ENCODE measurements at places on chromosomes 2 and 18.

DNA sequence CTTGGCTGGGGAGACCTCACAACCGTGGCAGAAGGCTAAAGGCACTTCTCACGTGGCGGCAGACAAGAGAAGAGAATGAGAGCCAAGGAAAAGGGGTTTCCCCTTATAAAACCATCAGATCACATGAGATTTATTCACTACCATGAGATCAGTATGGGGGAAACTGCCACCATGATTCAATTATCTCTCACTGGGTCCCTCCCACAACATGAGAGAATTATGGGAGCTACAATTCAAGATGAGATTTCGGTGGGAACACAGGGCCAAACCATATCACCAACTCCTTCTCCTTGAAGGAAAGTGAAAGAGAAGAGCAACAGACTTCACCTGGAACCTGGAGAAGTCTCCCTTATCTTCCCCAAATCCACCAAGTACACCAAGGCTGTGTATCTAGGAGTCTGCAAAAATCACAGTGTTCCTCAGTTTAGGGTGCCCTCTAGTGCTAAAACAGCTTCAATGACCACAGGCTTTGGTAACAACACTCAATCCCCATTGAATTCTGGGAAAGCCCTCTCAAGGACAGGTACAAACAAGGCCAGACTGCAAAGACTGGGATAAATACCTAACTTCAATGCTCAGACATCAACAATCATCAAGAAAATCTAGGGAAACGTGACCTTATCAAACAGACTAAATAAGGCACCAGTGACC lies 148.8 kb upstream of the SRD5A2 start:
- DNase-seq = no peak

- DNase-seq = no peak
Measured at GRCh38 chr2:198545411-198545810, 741.0 kb downstream of the PLCL1 start.

- DNase-seq = no peak
Measured at GRCh38 chr2:233974530-233975071, 57.4 kb downstream of the TRPM8 start.

- DNase-seq = no peak
Measured at GRCh38 chr2:219612577-219613286, 14.7 kb upstream of the SLC4A3 start.

GRCh38 chr2:102438578-102438977 lies 15.6 kb downstream of the IL18RAP start:
- DNase-seq = no peak

- DNase-seq = no peak
Measured at GRCh38 chr2:39411181-39411944, 25.7 kb downstream of the MAP4K3 start.

DNA sequence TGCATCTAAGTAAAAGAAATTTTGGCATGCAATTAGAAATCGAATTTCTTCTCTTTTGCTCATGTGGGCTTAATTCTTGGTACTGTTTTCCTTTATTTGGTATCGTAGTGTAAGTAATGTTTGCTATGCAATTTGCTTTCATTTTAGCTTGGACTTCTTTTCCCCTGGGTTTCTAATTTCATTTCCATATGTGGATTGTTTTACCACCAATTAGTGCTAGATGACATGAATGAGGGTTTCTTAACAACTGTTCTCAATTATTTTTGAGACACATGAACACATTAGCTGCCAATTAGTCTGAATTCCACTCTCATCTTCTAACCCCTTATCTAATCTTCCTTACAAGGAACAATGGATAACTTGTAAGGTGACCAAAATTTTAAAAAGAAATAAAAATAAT lies 1047.2 kb upstream of the PIK3C3 start:
- no peak for DNase-seq

GRCh38 chr2:172106108-172106961 lies 3.6 kb upstream of the DLX2 start:
- DNase-seq = no peak

DNA sequence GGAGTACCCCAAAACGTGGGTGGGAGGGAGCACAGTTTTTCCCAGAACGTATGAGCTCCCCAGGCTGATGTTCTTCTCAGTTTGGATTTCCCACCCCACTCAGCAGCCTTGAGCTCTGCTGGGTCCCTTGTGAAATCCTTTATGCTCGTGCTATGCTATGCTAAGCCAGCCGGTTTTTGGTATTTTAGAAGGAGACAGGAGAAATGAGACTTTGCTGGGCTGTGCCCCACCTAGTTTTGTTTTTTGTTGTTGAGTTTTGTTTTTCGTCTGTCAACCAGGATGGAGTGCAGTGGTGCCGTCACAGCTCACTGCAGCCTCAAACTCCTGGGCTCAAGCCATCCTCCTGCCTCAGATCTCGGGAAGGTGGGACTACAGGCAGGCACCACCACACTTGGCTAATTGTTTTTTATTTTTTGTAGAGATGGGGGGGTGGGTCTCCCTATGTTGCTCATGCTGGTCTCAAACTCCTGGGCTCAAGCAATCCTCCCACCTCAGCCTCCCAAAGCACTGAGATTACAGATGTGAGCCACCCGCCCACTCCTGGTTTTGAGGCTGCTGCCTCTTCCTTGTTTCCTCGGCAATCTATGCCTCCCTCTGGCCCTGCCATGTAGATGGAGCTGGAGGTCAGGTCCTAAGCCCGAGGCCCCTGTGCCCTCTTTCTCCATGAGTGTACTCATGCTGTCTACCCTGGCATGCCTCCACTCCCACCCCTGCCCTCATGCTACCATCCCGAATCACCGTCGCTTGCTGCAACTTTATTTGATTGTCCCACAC lies 17.5 kb upstream of the MGAT4A start:
- DNase-seq = no peak

DNA sequence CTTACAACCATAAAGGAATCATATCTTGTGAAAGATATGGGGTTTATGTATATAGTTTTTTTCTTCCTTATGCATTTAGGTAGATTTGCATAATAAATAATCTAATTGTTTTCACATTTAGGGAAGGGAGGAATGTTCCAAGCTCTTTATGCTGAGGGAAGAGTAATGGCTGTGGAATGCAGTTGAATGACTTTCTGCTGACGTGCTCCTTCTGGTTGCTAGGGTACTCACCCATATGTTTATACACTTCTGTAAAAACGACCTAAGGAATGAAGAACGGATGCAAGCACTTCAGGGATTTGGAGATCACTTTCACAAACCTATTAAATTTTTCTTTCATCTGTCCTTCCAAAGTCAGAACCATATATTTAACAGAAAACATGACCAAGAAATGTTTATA lies 29.2 kb upstream of the PPP4R1 start:
- no peak for DNase-seq

DNA sequence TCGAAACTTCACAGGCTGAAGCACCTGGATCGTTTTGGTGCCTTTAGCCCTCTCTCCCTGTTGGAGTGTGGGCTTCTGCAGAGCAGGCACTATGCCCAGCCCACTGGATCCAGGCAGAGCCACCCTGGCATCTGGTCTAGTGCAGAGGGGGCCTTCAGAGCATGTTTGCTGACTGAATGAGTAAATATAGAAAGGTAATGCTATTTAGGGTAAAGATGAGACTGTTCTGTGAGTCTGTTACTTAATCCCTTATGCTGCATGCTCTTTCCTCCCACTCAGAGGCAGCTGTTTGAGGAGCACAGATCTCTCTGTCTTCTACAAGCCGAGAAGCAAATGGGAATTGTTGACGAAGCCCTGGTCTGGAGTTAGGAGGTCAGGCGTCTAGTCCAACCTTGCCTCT lies 130.2 kb downstream of the RGPD3 start:
- no peak for DNase-seq

- no peak for DNase-seq
Measured at GRCh38 chr2:109139002-109139401, 10.0 kb downstream of the SH3RF3 start.

- DNase-seq = no peak
Measured at GRCh38 chr2:37585295-37585908, 86.0 kb downstream of the CDC42EP3 start.

DNA sequence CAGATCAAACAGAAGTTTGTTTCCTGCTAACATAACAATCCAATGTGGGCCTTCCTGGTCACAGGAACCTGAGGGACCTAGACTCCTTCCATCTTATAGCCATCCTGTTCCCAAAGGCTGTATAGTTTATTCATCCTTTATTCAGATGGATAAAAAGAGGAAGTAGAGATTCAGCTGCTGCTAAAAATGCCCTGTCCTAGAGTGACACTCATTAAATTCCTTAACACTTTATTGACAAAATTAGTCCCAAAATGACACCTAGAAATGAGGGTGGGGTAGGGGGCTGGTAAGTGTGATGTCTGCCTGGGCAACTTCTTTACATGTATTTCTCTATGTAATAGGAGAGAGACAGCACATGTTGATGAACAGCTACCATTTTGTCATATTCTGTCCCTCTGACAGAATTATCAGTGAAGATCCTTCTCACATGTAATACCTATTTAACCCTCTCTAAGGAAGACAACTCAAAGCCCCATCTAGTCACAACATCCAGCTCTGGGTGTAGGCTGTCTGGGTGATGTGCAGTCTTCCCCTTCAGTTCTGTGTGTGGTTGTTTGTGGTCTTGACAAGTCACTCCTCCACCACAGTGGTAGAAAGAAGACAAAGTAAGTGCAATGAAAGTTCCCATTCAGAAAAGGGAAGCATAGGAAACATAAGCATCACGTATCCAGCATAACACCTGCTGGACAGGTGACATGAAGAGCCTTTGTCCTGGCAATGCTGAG lies 253.9 kb upstream of the CNTNAP5 start:
- no peak for DNase-seq

DNA sequence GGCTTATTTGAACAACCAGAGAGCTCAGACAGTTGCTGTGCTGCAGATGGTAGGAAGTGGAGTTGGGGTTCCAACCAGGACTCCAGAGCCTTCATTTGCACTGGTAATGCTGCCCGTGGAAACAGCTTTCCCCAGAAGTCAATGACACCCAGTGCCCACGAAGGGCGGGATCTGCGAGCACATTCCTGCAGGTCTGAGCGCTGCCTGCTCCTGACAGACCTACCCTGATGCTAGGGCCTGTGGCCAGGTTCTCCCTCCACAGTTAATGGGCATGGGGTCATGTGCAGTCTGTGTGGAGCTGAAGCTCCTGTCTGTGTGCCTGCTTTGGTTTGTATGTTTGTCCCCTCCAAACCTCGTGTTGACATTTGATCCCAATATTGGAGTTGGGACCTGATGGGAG lies 299.0 kb upstream of the HS6ST1 start:
- no peak for DNase-seq

DNA sequence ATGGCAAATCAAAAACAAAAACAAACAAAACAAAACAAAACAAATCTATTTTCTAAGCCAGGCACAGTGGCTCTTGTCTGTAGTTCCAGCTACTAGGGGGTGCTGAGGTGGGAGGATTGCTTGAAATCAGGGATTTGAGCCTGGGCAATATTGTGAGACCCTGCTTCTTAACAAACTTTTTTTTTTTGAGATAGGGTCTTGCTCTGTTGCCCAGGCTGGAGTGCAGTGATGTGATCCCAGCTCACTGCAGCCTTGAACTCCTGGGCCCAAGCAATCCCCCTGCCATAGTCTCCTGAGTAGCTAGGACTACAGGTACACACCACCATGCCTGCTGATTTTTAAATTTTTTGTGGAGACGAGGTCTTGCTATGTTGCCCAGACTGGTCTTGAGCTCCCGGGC lies 6.2 kb downstream of the HPCAL1 start:
- no peak for DNase-seq

- no peak for DNase-seq
Measured at GRCh38 chr2:96153991-96154431, 8.8 kb upstream of the DUSP2 start.

GRCh38 chr2:111101592-111101991 lies 19.1 kb upstream of the BCL2L11 start:
- DNase-seq = no peak

DNA sequence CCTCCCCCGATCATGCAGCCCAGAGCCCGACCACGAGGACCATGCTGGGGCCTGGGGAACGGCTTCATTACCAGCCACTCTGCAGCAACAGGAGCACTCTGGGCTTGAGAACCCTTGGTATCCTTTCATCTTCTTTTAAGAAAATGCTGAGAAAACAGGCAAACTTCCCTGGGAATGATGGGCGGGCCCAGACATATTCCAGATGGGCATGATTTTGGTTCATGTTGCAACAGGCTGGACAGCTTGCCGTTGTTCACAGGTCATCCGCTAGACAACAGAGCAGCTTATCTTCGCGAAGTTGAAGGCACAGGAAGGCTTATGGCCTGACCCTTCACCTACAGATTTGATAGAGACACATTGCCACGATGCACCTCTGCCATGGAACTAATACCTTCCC lies 121.0 kb downstream of the KLHL29 start:
- DNase-seq = no peak

GRCh38 chr2:166067229-166067628 lies 60.6 kb downstream of the SCN1A start:
- no peak for DNase-seq

DNA sequence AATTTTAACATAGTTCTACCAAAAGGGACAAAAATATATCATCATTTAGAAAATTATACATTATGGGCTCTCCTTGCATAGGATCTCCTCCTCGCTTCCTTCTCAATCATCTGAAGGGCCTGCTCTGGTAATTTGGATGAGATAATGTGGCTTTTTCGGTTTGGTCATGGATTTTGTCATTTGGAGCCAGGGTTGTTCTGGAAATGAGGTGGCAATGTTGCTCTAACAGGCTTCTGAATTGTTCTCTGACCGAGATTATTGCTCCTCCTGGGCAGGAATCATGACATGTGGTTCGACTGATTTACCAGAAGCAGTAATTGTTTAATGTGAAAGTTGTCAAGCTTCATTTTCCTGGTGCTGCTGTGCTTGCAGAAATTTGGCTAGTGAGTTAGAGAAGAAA lies 194.7 kb upstream of the ERBB4 start:
- no peak for DNase-seq

GRCh38 chr2:144252694-144253093 lies 267.2 kb downstream of the ZEB2 start:
- DNase-seq = no peak

DNA sequence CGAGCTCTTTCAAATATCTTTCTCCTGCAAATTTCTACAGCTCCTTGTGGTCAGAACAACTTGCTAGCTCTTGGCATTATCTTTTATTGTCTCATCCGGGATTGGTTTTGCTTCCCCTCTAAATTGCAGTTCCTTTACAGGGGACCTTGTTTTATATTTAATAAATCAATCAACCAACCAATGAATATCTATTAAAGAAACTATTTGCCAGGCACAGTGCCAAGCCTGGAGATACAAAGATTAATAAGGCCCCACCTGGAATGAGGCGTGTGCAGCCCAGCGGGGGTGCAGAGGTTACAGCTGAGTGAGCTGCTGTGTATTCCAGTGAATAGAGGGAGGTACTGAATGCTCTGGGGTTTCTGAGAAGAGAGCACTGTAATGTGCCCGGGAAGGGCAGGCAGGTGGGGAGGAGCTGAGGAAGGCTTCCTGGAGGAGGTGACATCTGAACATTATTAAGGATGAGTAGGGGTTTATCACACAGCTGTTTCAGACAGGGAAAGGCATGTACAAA lies 51.8 kb downstream of the LIPG start:
- DNase-seq = no peak

DNA sequence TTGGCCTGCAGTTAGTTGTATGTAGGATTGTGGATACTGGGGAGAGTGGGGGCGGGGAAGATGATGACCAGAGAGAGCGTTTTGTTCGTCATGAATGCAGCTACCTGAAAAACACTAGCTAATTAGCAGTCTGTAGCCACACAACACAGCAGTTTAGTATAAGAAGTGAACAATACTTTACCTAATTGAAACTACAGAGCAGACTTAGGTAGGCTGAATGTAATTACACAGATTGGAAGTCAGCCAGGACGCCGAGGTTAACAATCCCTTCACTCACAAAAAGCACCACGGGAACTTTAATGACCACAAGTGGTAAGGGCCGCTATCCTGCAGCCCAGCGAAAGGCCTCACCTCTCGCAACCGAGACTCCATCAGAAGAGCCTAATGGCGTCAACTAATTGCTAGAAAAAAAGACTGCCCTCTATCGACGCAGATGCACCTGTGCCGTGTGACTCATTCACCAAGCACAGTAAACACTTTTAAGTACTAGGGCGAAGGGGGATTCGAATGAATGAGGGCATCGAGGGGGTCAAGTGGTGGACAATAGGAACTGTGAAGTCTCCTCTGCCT lies 591.0 kb downstream of the ARHGAP15 start:
- DNase-seq = no peak
